Kidney epithelial cell (primary cell): ENCODE measurements at places on chromosomes 1 and 21. TPM values are rescaled to one million over a fixed set of nuclear protein-coding genes. Genes with fewer than 3 reads are reported as not detected.

DNA sequence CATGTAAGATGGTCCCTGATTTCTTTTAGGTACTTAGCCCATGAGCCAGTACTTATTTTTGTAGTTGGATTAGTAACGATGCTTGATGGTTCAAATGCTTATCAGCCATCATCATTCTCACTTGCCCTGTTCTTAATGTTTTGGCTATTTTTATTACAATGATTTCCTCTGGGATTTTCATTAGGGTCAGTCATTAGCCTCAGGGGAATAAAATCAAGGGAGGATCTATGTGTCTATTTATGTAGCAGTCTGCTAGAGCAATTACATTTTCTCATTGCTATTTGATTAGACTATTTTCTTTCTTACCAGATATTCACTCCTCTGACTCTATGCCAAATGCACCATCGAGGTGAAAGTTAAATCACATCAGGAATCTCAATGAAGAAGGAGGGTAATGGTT lies 10.9 kb upstream of the CCT8 start:
- no peak for DNase-seq

DNA sequence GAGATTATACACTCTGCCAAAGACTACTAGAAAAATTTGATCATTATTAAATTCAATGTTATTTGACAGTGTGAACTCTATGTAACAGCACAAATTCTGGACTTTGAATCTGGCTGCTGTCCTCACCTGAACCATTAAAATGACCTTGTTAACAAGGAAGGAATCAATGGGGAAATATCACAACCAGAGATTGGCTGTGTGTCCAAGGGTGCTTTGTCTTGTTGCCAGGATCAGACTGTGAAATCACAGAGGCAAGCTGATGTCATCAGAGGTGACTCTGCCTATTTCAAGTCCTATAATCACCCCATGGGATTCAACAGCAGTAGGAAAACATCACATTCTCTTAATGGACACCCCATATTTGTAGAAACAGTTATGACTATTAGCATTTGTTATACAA lies 46.8 kb downstream of the ADAMTS5 start:
- DNase-seq = no peak

Gene PGLYRP4
- 0.07 and 0.71 TPM in 2 replicates for total RNA-seq

GRCh38 chr1:17416389-17416788 lies 23.1 kb downstream of the RCC2 start:
- no peak for DNase-seq

Gene CBR3
- total RNA-seq = 0.21 and 0.41 TPM in 2 replicates
